ENCODE measurements at places on chromosomes 3 and 15.

- no peak for DNase-seq
Measured at GRCh38 chr15:68413363-68414205, 18.4 kb downstream of the ITGA11 start.

- no peak for DNase-seq
Measured at GRCh38 chr3:127137757-127138536, 55.0 kb upstream of the PRR23E start.

DNA sequence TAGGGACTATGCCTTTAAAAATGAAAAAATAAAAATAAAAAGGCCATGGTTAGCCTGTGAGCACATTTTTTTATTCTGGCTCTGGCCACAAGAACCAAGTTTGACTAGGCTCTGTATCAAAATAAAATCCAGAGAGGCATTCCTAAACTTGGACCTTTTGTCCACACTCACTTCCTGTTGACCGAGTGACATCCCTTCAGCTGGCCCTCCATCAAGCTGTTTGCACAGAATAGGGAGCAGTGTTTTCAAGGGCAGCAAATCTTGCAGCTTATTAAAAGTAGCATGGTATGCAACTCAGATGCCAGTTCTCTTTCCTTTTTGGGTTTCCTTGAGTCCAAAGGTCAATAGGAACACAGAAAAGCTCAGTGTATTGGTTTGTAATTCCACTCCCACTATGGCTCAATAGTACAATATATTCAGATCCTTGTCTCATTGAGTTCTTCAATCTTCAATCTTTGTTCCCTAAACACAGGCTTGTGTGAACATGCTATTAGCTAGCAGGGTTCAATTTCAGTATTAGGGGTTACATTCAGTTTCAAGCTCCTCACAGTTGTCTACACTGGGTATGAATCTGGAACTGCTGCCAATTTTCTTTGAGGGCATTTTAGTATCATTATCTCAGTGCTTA, 244.5 kb downstream of the RBMS3 start:
- no peak for DNase-seq

- peak; percentile 63 for DNase-seq
Measured at GRCh38 chr3:107855710-107856109, 235.1 kb downstream of the CD47 start.

DNA sequence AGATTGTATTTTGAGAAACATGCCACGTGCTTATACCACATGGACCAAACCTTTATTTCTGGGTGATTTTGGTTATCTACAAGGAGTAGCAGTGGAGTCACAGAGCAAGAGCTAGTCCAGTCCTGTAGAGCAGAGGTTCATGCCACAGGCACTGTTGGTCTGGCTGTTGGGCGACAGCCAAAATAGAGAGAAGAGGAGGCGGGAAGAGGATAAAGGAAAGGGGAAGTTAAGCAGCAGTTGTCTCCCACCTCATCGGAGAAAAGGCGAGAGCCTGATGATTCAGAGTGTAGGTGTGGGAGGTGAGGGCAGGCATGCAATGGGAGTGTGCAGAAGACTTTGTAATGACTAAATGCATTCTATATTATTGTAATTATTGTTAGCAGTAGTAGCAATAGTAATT, 237.5 kb upstream of the ROPN1 start:
- DNase-seq = peak; percentile 72

GRCh38 chr15:52558196-52558595, 10.6 kb downstream of the ARPP19 start:
- peak; percentile 42 for DNase-seq

GRCh38 chr3:143791386-143791785, 56.9 kb downstream of the SLC9A9 start:
- DNase-seq = no peak

GRCh38 chr3:116492379-116492778, 47.1 kb upstream of the LSAMP start:
- no peak for DNase-seq

DNA sequence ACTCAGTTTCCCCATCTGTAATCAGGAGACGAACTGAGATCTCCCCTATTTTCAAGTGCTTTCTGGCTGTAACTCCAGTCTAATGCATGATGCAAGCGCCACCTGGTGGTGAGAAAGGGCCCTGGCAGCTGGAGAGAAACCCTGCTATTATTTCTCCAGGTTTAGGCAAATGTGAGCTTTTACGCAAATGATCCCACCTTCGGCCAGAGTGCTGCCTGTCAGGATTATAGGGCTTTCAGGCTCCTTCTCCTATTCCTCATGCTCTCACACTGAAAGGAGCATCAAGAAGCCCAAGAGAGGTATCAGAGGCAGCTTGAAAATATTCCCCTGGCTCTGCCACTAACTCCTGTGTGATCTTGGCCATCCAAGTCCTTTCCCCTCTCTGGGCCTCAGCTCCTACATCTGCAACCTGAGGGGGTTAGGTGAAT, 93.9 kb upstream of the RASGRF1 start:
- DNase-seq = peak; percentile 73

DNA sequence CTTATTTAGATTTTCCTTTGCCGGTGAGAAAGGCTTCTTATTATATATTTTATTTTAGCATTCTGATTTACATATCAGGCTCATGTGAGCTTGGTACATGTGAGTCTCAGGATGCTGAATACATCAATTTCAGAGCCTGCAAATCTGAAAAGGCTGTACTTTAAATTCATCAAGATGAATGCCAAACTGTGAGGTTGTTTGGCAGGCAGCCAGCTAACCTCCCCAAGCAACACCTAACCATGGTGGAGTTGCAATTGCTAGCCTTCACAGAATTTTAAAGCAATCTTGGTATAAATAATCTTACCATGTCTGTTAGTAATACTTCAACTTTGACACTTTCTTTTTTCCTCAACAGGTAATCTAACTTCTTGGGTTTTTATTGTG, 252.5 kb downstream of the CDIN1 start:
- no peak for DNase-seq

DNA sequence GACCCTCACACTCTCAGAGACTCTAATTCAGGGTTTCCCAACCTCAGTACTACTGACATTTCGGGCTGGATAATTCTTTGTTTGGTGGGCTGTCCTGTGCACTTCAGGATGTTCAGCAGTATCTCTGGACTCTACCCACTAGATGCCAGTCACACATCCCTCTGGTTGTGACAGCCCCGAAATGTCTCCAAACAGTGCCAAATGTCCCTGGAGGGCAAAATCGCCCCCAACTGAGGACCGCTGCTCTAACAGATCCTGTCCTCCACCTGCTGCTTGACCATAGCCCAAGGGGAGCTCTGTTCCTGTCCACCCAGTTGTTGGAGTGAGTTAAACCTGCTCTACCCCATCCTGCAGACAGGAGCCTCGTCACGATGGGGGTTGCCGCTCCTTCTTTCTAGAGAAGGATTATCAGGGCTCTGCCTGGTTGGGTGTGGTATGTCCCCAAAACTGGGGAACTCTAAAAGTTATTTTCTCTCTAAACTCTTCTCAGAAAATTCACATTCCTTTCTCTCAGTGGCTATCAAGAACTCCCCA, 85.6 kb upstream of the PSMD6 start:
- no peak for DNase-seq

DNA sequence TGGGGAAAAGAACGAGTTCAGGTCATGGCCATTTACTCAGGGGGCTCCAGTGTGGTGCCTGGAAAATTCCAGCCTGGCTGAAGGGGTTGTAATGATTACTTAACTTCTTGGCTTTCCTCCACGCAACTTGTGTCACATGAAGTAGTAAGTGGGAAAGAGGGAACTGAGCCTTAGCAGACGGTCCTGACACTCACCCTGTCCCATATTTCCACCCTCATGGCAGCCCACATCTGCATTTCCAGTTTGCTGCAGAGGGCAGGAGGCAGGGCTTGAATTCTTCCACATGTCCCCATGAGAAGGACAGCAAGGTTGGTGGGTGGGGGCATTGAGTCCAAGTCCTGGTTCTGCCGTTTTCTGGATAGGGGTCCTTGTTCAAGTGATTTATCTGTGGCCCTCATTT, 7.8 kb upstream of the CAMP start:
- no peak for DNase-seq

DNA sequence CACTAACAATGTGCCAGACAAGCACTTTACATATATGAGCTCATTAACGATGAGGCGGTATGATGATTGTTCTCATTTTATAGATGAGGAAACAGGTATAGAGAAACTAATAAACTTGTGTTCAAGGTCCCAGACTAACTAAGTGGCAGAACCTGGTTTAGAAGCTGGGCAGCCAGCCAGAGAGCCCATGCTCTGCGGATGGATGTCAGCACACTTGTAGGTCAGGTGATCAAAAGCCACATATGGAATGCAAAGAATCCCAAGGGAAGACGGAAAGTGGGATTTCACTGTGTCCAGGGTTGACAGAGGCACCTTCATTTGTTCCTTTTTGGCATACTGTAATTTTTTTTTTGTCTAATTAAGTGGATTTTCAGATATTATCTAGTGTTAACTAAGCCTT, 103.7 kb downstream of the EFL1 start:
- no peak for DNase-seq

- DNase-seq = no peak
Measured at GRCh38 chr3:155407971-155408370, 114.5 kb upstream of the STRIT1 start.

- no peak for DNase-seq
Measured at GRCh38 chr3:149809699-149810098, 3.3 kb upstream of the RNF13 start.

DNA sequence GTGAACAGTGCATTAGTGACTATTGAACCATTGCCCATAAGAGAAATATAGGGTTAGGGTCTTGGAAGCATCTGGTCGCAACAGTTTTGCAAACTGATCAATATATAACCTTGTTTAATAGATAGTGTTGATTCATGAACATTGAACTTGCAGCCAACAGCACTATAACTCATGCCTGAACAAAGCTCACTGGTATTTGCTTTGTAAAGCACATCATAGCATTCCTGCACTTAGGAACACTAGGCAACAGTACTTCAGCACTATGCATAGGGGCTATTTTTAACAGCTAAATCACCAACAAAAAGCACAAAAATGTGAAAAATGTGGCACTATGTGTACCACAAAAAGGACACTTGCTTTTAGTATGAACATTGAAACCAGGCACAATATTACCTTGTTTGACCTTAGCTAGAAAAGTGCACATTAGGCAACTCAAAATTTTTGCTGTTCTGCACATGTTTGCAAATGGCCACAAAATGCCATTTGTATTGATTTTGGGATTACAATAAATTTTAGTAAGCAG, 68.0 kb downstream of the OXNAD1 start:
- DNase-seq = no peak

- no peak for DNase-seq
Measured at GRCh38 chr3:197713477-197713822, 23.3 kb downstream of the RUBCN start.

DNA sequence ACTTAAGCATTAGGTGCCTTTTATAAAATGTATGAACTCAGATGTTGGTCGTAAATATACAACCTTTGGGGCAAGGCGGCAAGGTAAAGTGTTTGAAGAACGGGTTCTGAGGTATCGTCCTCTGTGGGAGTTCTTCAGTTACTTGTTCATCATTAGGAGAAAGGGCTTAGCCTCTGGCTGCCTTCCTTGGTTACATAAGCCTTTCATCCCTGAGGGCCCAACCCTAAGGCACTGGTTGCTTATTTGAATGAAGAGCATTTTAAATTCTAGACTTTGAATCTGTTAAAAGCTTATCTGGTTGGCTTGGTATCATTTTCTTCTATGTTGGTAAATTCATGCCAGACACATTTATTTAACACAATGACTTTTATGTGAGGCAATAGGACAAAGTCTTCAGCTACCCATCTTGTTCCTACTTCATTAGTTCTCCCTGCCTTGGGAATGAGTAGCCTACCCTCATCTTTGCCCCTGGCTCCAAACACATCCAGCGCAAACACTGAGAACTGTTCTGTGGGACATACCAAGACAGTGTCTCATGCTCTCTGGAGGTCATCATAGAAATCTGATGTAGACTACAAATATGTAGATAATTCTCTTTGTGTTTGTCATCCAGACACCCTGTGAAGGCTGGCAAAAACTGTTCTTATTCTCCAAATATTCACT, 12.4 kb upstream of the CCDC80 start:
- no peak for DNase-seq

DNA sequence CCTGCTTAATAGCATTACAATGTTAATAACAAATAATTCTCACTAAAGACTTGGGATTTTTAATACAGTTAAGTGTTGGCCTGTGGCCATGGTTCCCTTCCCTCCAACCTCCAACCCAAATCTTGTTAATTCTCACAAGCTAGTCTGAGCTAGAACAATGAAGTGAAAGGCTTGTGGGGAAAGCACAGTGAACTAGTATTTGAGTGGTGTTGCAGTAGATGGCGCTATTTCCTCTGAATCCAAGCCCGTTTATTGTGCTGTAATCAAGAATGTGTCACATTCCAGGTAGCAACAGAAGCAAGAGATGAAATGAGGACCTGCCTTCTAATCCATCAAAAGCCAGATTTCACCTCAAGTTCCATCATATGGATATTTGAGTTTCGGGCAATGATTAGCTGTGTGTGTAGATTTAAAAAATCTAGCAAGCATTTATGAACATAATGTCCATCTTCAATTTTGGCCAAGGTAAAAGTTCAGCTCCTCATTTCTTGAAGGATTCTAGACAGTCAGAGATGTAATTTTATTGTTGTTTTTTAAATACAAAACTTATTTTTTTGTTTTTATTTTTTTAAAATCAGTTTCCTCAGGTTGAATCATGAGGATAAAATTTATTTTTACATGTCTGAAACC, 160.7 kb downstream of the SQOR start:
- peak; percentile 65 for DNase-seq

GRCh38 chr15:63597038-63597790, at the start of gene FBXL22:
FBXL22 (plus strand) TSS chr15:63597387; CDS start chr15:63597393, 6 bp downstream.
- no peak for DNase-seq

GRCh38 chr15:86229936-86230335, 150.3 kb downstream of the AGBL1 start:
- DNase-seq = no peak

GRCh38 chr3:61829722-61830350, 268.5 kb downstream of the PTPRG start:
- no peak for DNase-seq

- no peak for DNase-seq
Measured at GRCh38 chr3:113839551-113839950, 963 bp downstream of the GRAMD1C start.

DNA sequence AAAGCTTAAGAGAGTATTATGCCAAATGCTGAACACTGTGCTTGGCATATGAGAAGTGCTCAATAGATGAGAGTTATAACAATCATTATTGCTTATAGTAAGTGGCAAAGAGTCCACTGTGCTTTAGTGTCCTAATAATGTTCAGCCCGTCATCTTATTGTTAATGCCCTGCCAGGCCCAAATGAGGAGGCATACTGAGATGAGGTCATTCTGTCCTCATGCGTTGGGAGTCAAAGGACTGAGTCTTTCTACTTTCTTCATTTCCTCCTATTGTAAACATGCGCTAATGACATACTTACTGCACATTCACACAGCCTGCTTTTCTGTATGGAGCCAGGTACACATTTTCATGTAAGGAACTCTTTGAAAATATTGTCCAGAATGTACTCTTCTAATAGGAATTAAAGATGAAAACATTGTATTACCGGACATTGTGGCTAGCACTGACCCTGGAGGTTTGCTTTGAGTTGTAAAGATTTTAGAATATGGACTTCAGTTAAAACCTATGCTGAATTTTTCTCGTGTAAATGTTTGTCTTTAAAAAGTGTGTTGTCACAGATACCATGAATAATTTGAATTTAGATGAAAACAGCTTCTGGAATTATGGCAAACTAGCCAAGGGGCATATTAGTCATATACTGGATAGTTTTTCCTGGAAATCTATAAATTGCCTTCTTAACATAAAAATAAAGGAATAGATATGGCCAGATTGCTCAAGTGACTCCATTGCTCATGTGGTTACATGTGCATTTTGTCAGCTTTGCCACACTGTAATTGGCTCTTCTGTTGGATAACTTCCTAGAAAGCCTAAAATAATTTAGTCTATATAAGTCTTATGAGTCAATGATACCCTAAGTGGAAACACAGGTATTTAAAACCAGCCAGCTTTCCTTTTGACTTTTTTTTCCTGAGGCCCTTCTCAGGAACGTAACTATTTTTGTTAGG, 38.3 kb downstream of the KBTBD12 start:
- peak; percentile 23 for DNase-seq
